Bronchial epithelial cell (primary cell): ENCODE measurements at places on chromosomes 4 and X. TPM values are rescaled to one million over a fixed set of nuclear protein-coding genes. Genes with fewer than 3 reads are reported as not detected.

Gene TMEM31
- total RNA-seq = not detected in 2 replicates

Gene IL1RAPL1
- not detected in 2 replicates for total RNA-seq

Gene ACE2
- 1.2 TPM in 1 of 2 replicates, not detected in the other for total RNA-seq

Gene AWAT2
- not detected in 2 replicates for total RNA-seq

Gene GLOD5
- total RNA-seq = not detected in 2 replicates

Gene PRDM8
- 0.26 and 0.53 TPM in 2 replicates for total RNA-seq

Gene SULT1B1
- 0.13 and 0.26 TPM in 2 replicates for total RNA-seq

Gene USP46
- total RNA-seq = 14.7 and 17.2 TPM in 2 replicates

Gene FAM184B
- not detected in 2 replicates for total RNA-seq

Gene CFAP47
- not detected in 2 replicates for total RNA-seq

Gene TTC29
- not detected in 2 replicates for total RNA-seq

Gene F8A2
- total RNA-seq = 0.79 TPM in 1 of 2 replicates, not detected in the other

Gene KIT
- total RNA-seq = under 0.01 TPM in 1 of 2 replicates, not detected in the other

Gene NXF2B
- not detected in 2 replicates for total RNA-seq

Gene ZFP92
- 0.53 and 1.3 TPM in 2 replicates for total RNA-seq

Gene ERAS
- not detected in 2 replicates for total RNA-seq

Gene TMA16
- 23.6 and 43.4 TPM in 2 replicates for total RNA-seq

Gene ITGB1BP2
- 1.1 and 2.4 TPM in 2 replicates for total RNA-seq

Gene STBD1
- 9.5 and 10.0 TPM in 2 replicates for total RNA-seq

Gene RAP1GDS1
- 55.0 and 66.3 TPM in 2 replicates for total RNA-seq

Gene SOD3
- total RNA-seq = 0.13 TPM in 1 of 2 replicates, not detected in the other

Gene PDGFRA
- total RNA-seq = 0.26 and 2.1 TPM in 2 replicates

Gene ANXA10
- 0.79 TPM in 1 of 2 replicates, not detected in the other for total RNA-seq

Gene AFF2
- total RNA-seq = under 0.01 and 0.26 TPM in 2 replicates

Gene F8A1
- 0.64 and 0.79 TPM in 2 replicates for total RNA-seq

Gene FRMPD4
- under 0.01 and 0.79 TPM in 2 replicates for total RNA-seq

Gene DGKK
- not detected in 2 replicates for total RNA-seq

Gene MND1
- 1.0 and 1.3 TPM in 2 replicates for total RNA-seq

Gene GSPT2
- total RNA-seq = 1.3 and 1.4 TPM in 2 replicates

Gene ZNF732
- 0.77 and 0.79 TPM in 2 replicates for total RNA-seq

Gene TEX13C
- total RNA-seq = not detected in 2 replicates

Gene SLAIN2
- total RNA-seq = 28.7 and 30.3 TPM in 2 replicates

Gene RHOXF1
- total RNA-seq = not detected in 2 replicates

Gene FDCSP
- not detected in 2 replicates for total RNA-seq

Gene RIPPLY1
- total RNA-seq = 0.13 TPM in 1 of 2 replicates, not detected in the other

Gene SHISA3
- total RNA-seq = not detected in 2 replicates

Gene CDK16
- total RNA-seq = 54.8 and 100 TPM in 2 replicates

Gene SPATA4
- total RNA-seq = under 0.01 and 0.13 TPM in 2 replicates

Gene FAM9B
- total RNA-seq = not detected in 2 replicates

Gene USP17L12
- not detected in 2 replicates for total RNA-seq

Gene COL4A6
- 21.1 and 23.4 TPM in 2 replicates for total RNA-seq

Gene MAGEA11
- total RNA-seq = not detected in 2 replicates

Gene SSX4B
- total RNA-seq = not detected in 2 replicates

Gene ARR3
- not detected in 2 replicates for total RNA-seq

Gene TKTL2
- total RNA-seq = under 0.01 TPM in 1 of 2 replicates, not detected in the other

Gene OSTC
- 163 and 261 TPM in 2 replicates for total RNA-seq

Gene ZBTB33
- total RNA-seq = 11.8 and 13.4 TPM in 2 replicates

Gene STATH
- not detected in 2 replicates for total RNA-seq

Gene GPAT3
- 4.5 and 13.7 TPM in 2 replicates for total RNA-seq

Gene NWD2
- total RNA-seq = 0.26 and 1.2 TPM in 2 replicates

Gene FGFBP1
- 22.9 and 31.1 TPM in 2 replicates for total RNA-seq

Gene POLN
- 1.4 and 1.6 TPM in 2 replicates for total RNA-seq

Gene RS1
- not detected in 2 replicates for total RNA-seq

Gene ELOVL6
- total RNA-seq = 6.8 and 9.2 TPM in 2 replicates

Gene CTPS2
- total RNA-seq = 5.8 and 7.6 TPM in 2 replicates

Gene RNF212
- under 0.01 and 0.64 TPM in 2 replicates for total RNA-seq

Gene RGN
- total RNA-seq = 0.26 TPM in 1 of 2 replicates, not detected in the other

Gene PRR32
- not detected in 2 replicates for total RNA-seq
